NCI-H1048 (cell line): ENCODE measurements at places on chromosomes 3 and 15.

DNA sequence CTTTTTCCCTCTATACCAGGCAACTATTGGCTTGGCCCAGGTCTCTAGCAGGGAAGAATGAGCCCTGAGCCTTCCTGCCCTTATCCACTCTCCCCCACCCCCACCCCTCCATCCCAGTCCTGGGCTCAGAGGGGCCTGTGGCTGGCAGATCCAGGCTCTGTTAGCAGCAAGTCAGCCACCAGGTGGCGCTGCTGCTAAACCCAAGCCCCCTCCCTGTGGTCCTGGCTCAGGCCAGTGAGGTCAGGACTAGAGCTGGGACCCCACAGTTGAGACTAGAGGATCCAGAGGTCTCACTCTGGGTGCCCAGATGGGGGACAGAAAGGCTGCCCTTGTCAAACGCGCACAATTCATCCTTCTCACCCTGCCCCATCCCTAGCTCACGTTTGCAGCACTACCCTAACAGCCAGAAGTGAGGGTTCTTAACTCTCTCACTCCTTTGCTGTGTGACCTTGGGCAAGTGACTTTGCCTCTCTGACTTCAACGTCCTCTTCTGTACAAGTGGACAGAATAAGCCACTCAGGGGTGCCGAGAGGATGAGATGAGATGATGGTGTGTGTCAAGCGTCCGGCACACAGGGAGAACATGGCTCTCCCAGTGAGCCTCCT is 46.8 kb upstream of the SLC6A1 start:
- DNase-seq, result no peak

- no peak for DNase-seq
These were observed 64.8 kb upstream of the BCL6 start for GRCh38 chr3:187810021-187810446.

DNA sequence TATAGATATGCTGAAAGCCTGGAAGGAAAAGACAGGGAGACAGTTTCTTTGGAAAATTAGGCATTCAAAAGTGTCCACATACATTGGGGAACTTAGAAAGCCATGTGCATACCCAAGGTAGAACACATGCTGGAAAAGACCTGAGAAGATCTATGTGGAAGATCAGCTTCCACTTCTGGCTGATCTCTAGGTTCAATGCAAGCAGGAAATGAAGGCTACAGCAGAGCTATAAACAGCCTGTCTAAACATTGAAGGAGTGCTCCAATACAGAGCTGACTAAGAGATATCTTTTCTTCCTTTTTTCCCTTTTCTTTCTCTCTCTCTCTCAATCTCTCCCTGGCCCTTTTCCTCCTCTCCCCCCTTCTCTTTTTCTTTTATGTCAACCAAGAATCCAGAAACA is 73.6 kb upstream of the TCF12 start:
- DNase-seq, result no peak

DNA sequence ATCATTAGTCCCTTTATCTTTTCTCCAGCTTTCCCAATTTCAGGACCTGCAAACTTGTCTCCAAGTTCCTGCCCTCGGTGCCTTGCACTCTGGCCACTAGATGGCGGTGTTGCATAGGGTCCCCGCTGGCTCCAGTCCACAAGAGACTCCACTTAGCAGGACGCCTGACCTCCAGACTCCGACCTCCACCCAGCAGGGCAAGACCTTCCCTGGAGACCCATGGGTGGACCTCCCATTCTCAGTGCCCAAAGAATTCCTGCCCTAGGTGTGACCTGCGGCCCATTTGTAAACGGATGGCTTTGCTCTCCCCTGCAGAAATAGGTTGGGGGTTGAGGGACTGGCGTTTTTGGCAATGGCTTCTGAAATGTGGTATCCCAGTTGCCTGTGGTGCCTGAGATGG is 82.6 kb downstream of the LSM3 start:
- no peak for DNase-seq

GRCh38 chr15:101436526-101436925 is 53.0 kb downstream of the PCSK6 start:
- no peak for DNase-seq

DNA sequence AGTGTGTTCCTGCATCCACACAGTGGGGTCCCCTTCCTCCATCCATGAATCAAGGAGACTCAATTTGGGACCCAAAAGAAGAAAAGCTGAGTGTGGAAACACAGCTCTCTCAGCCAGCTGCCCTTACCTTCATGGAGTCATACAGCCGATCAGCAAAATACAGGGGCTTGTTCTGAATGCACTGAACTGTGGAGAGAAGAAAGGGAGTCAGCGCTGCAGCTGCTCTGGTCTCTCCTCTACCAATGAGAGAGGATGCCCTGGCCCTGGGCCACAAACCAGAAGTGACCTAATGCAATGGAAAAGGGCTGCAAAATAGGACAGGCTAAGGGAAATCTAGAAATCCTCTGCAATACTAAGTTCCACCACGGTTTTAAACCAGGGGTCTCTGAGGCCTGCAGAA is 46.7 kb downstream of the ANXA2 start:
- DNase-seq, result no peak

DNA sequence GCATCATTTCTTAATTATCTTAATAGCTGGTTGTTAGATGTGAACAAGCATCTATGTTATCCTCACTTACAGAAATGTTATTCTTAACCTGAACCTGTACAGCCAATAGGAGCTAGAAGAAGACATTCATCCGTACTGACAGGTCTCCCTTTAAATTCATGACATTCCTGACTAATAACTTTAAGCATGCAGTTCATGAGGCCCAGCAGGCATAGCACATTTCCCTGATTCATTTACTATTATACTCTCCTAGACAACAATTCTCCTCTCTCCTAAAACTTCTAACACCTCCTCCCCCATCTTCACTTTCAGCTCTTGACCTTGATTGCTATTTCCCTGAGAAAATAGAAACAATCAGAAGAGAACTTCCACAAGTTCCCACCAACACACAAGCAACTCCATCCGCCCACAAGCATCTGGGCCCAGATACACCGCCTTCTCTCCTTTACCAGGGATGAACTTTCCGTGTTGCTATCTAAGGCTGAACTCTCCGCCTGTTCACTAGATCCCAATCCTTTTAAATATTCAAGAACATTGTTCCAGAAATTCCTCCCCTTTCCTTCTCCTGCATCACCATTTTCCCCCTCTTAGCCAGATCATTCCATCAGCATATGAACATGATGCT is 62.9 kb upstream of the SPRED1 start:
- DNase-seq, result no peak

DNA sequence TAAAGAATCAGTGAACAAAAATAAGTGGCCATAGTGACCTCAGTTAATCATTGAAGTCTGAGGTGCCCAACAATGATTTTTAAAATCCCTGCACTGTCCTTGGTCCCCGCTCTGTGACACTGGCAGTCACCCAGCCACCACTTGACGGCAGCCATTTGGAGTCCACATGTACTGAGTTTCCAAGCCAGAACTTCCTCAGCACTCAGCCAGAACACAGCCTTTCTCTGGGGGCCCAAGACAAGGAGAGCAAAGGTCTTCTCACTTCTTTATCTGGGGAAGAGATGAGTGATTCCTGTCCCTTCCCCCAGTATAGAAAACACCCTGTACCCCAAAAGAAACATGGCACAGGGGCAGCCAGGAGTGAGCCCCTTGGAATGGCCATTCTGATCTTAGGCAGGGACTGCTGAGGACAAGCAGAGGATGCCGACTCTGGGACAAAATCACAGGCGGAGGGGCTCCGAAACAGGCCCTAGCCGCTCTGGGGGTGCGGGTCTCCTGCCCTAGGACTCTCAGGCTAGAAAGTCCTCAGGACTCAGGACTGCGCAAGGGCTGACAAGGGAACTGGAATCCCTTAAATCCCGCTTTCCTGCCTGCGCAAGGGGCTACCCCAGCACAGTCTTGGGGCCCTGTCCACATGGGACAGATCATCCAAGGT is 12.8 kb downstream of the PAK6 start:
- DNase-seq, result no peak

DNA sequence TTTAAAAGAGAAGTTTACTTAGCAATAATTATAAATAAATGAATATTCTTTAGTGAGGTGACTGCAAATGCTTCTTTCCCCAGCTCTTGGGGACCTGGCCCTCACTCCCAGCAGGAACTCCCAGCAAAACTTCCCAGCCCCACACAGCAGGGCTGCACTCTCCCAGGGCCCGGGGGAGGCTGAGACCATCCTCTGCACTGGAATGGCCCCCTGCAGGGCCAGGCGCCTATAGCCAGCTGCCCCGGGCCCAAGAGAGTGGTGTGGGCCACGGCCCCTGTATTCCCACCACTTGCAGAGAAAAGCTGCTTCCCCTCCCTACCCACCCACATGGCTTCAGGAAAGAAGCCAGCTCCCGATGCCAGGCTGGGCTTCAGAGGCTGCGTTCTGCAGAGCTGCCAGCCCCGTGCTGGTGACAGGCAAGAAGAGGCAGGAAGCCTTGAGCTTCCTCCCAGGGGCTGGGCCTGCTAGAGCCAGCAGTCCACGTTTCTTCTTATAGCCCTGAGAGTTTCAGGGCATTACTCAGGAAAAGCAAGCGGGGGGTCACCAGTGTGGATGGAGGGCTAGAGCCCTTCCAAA is 20.0 kb downstream of the IDH2 start:
- no peak for DNase-seq

- DNase-seq, result no peak
These were observed 437.2 kb downstream of the MFSD1 start for GRCh38 chr3:159239059-159239458.
